SHP77 (cell line): ENCODE measurements at places on chromosomes 5 and 9.

DNA sequence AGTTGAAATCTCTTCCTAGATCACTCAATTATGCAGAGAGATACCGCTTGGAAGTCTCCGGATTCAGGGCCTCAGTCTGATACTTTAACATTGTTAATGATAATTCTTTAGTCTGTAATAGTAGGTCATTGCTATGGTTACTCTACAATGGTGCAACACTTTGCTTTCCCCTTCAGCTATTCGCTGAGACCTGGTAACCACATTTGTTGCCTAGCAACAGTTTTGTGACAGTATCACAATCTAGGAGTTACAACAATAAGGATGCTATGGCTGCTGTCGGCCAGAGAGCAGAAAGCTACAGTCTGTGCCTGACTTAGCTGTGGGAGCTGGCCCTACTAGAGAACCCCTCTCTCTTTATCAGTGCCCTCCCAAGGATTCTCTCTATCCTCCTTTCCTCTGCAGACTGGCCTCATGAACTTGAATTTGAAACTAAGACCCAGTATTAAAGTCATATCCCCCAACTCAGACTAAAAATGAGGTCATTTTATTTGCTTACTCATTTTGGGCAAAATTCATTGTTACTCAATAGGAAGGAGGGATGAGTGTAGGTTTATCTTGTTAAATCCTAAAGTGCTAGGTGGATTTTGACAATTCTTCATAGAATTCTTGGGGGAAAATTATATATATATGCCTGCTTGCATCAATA is 39.3 kb downstream of the NR2F1 start:
- peak; percentile 76 for DNase-seq

GRCh38 chr5:56064984-56065383 is 70.2 kb upstream of the IL6ST start:
- DNase-seq: no peak

DNA sequence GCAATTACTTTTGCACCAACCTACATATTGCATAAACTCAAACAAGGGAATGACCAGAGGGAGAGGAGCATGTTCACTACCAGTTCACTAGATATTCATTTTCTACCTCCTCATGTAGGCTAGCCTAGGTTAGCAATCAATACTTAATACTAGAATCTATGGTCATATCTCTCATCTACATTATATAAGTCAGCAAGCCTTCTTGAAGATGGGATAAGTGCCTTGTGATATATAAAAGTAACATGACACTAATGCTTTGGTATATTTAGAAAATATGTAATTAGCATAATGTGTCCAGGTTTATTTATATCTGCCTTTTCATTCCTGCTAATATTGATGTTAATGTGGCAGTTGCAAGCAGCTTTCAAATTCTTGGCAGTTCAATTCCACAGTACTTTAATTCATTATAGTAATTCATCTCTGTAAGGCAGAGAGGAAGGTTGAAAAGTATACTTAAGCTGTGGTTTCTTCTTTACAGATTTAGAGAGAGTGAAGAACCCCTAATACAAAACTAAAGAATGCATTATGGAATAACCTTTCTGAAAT is 1613.2 kb upstream of the ACO1 start:
- no peak for DNase-seq

GRCh38 chr5:134975078-134975715 is 7.5 kb downstream of the CATSPER3 start:
- DNase-seq: no peak

DNA sequence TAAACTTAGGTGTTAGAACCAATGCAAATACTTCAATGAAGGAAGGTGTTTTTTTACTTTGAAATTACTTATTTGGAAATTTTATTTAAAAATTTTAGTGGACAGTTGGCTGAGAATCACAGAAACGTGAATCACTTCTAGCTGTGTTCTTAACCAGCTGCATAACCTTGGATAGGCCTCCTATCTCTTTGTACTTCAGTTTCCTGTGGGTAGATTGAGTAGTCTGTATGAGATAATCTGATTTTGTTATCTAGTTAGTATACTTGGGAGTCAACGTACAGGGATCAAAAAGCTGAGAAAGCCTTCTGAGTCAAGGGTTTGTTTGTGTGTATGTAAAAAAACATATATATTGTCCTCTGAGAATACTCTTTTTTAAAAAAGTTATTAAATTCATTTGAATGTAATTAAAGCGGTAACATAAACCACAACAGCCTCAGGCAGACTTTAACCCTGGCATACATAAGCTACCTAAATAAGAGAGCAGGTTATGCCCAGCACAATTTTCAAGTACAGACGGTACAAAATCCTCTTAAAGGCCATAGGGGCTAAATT is 38.1 kb upstream of the ZCCHC7 start:
- no peak for DNase-seq
